ENCODE measurements at places on chromosomes 1 and 21. TPM values are rescaled to one million over a fixed set of nuclear protein-coding genes. Genes with fewer than 3 reads are reported as not detected.

TMPRSS2 gene
- 379 TPM for total RNA-seq

DNA sequence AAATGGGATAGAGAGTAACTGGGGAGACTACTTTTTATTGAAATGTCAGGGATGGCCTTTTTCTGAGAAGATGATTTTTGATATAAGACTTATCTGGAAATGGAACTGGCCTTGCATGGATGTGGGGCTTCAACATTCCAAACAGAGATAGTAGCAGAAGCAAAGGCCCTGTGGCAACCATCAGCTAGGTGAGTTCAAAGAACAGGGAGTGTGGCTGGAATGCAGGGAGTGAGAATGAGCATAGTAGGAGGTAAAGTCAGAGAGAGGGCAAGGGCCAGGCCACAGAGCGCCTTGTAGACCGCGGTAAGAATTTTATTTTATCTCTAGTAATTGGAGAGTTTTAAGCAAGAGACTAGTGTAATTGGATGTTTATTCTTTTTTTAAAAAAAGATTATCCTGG, 227.0 kb upstream of the B3GALT2 start:
- DNase-seq: no peak

NECTIN4 gene
- 0.54 TPM for total RNA-seq

DNA sequence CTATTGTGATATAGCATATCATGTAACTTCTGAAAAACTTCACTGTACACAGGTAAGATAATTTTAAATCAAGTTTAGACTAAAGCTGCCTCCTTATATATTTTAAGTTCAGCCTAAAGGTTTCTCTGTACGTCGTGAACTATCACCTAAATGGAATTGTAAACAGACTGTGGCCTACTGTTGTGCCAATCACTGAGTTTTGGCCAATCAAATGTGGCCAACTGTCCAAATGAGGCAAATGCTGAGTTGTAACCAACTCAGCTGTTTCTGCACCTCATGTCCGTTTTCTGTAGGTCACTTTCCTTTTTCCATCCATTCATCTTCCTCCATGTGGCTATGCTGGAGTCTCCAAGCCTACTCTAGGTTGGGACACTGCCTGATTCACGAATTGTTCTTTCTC, 63.7 kb upstream of the ST6GALNAC3 start:
- no peak for DNase-seq

- DNase-seq: no peak
Measured at GRCh38 chr1:222629921-222630535, 12.1 kb downstream of the MIA3 start.

CRP gene
- not detected for total RNA-seq

ADPRS gene
- 16.5 TPM for total RNA-seq

- no peak for DNase-seq
Measured at GRCh38 chr1:4213366-4213973, 313.4 kb upstream of the C1orf174 start.

DNA sequence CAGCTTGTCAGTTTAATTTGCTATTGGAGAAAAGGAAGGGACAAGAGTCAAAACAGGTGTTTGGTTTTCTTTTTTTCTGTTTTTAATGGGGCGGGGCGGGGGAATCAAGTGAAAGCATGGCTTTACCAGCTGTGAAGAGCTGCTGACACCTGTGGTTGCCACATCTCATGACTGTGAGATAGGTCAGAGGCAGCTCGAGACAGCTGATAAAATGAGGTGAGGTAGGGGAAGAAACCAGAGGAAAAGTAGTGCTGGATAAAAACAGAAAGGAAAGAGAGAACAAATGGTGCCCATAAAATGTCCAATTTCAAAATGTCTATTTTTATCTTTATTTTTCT, 272.3 kb downstream of the NEGR1 start:
- DNase-seq: no peak

DNA sequence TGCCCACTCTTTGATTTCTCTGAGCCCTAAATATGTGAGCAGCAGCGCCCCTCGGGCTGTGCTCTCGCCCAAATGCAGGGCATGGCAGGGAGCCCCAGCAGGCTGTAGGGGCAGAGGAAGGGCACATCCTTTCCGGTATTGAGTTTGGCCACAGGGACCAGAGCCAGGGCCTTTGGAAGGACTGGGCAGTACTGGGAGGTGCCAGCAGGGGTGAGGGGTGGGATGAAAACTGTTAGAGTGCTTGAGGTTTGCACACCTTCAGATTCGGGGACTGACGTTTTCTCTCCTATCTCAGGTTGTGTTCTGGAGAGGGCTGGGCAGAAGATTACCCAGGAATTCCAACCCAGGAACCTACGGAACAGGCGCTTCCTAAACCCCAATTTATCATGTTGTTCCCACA, 2.2 kb upstream of the ATP1A2 start:
- no peak for DNase-seq
